ENCODE measurements at places on chromosomes 2 and 18.

DNA sequence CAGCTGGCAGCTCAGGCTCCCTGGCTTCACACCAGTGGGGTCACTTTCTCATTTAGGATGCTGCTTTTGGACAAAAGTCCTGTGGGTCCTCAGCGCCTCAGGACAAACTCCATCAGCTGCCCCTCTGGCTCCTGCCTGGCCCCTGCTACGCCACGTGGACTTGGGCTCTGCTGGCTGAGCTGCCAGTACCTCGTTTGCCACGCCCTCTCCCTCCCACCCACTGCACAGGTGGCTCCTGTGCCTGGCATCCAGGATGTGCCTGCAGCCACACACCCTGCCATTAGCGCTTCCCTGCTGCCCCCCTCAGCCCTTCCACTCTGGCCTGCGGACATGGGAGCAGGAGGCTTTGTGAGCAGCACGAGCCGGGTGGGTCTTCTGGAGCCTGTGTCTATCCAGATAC is 118.9 kb downstream of the ZNF236 start:
- no peak for DNase-seq

- no peak for DNase-seq
These were observed 533.0 kb downstream of the TMX3 start for GRCh38 chr18:68181956-68182355.

GRCh38 chr2:128597121-128597762 is 278.6 kb upstream of the HS6ST1 start:
- no peak for DNase-seq

DNA sequence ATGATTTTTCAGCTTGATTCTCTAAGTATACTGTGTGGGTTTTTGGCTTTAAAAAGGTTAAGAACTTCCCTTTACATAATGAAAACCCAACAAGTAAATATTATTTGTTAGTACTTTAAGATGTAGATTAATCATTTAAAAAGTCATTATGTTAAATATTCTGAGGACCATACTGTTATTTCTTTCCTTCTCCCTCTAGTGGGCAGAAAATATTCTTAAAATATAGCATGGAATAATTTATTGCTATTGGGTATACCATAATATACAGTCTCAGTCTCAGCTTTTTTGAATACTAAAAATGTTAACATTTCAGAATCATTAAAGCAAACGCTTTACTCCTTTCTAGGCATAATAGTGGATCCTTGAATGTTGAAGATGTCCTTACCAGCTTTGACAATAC is 28.1 kb downstream of the CAMKMT start:
- DNase-seq, result no peak

GRCh38 chr2:207248702-207249377 is 83.1 kb upstream of the KLF7 start:
- no peak for DNase-seq

DNA sequence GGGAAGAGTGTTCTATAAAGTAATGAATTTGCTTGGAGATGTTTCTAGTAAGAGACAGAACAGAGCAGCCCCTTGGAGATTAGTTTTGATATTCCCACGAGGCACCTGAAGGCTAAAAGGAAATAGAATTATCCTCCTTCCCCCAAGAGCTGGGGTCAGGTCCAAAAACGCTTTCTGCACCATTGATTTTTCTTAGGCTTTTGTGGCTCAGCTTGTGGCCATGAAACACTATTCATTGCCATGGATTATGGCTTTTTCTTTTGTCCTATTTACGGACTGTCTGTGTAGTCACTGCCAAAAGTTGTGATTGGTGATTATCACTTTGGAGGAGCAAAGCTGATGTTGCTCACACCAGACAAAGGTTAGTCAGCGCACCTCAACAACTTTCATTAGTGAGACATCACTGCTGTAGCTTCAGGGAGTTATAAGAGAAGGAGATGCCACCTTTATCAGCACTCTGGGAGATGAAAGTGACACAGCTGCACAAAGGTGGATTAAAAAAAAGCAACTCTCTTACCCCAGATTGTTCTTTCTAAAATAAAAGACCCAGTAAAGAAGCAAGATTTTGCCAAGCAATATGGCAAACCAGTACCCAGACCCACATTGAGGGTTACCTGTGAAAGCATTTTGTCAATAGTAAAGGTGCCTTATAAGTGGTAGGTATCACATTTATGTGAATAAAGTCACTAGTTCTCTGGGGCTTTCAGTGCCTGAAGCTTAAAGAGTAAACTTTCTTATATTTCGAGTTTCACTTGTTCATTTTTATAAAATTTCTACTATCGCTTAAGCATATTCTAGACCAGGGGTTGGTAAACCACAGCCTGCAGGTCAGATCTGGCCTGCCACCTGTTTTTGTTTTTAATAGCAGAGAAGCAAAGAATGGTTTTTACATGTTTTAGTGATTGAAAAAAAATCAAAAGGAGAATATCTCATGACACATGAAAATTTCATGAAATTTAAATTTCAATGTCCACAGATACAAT is 10.6 kb downstream of the CXCR4 start:
- no peak for DNase-seq

- DNase-seq, result no peak
These were observed 277.7 kb upstream of the ERBB4 start for GRCh38 chr2:212816267-212816666.

DNA sequence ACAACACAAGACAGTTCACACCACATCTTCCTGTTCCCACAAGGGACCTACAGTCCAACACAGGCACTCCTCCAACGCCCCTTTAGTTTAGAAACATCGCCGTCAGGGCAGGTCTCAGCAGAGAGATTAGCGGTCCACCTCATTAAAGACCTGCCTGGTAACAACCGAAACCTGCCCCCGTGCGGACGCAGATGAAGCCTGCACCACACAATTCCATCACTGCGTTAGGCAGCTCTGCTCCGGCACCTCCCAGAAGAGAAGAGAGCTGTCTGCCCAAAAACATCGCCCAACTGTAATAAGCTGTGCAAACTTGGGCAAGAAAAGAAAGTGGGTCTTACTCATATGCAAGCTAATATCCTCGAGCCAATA is 32.7 kb downstream of the ZNF516 start:
- DNase-seq, result no peak

DNA sequence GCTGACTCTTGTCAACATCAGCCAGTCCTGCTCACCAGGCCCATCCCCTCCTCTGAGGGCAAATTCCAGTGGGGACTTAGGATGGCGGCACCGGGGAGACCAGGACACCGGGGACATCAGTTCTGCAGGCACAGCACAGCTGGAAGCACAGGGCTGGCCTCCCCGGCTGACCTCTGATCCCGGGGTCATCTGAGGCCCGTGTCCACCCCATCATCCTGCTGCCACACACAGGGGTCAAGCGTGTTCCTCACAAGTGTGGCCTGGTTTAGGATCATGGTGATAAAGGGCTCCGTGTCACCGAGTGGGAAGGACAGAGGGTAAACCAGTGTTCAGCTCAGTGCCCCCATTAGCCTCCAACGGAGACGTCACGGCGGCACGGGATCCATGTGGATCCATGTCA is 58.1 kb upstream of the CTDP1 start:
- DNase-seq, result no peak

DNA sequence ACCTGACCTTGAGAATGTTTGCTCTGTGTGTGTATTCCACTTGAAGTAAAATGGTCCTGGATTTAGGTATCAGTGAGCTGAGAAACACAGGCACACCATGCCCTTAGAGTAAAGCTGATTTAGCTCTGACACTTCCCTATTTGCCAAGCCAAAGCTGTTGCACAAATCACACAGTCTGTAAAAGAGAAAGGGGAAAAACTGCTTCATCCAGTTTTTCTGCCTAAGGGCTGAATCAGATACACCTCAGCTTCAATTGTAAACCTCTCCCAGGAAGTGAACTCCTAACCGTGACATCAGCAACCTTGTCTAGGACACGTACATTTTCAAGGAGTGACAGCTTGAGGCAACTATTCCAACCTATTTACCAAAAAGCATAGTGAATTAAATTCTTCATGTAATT is 150.4 kb downstream of the NR4A2 start:
- DNase-seq, result no peak

DNA sequence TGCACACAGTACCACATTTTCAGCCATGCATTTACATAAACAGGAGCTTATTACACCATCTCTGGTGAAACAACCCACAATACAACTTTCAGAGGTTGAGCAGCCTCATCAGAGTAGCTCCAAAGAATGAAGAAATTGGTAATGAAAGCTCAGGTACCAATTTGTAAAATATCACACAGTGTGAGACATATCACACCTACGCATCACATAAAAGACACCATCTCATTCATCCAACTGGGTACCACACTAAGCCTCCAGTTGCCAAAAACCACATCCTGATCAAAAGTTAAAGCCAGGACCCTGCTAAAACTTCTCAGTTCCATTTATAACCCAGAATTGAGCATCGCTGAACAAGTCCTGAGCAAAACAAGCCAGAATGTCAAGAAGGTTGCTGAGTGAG is 4.6 kb downstream of the TMEM163 start:
- no peak for DNase-seq

GRCh38 chr2:127216095-127216494 is 4.0 kb downstream of the CYP27C1 start:
- no peak for DNase-seq

GRCh38 chr2:45691171-45691999 is 39.9 kb downstream of the PRKCE start:
- DNase-seq, result no peak

DNA sequence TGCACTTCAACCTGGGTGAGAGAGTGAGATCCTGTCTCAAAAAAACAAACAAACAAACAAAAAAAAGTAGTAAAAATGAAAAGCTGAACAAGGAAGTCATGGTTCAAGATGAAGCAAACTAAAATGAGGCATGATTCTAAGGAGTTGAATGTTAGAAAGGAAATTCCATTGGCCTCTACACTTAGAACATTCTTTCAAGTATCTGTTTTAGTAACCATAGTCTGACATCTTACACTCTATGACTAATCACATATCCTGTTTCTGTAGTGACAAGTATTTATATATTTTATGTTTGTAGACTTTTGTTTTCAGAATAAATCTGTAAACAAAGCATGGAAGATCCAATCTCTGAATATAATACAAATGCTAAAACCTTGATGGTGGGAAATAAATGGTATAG is 164.1 kb downstream of the KIAA1328 start:
- DNase-seq, result no peak

- no peak for DNase-seq
These were observed 103.5 kb downstream of the ADD2 start for GRCh38 chr2:70664525-70664924.

DNA sequence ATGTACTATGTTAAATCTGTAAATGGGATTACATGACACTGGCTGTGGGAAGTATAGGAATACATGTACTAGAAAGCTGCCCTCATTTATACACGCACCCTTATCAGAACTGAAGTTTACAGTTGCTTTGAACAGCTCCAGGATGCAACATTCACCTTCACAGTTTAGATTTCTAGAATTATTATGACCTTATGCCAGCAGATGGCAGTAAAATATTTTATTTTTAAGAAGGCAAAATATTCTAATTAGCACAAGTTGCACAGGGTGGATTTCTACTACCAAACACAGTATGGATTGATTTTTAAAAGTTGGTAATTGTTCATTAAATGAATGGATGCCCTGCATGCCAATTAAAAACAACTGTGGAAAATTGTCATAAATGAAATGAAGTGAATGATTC is 670.4 kb downstream of the KCNJ3 start:
- no peak for DNase-seq

GRCh38 chr2:77469106-77469505 is 53.1 kb downstream of the LRRTM4 start:
- DNase-seq, result no peak

GRCh38 chr18:59718108-59718463 is 20.9 kb upstream of the CCBE1 start:
- DNase-seq, result no peak

GRCh38 chr18:48940854-48941611 is 9.7 kb downstream of the SMAD7 start:
- peak; percentile 71 for DNase-seq

DNA sequence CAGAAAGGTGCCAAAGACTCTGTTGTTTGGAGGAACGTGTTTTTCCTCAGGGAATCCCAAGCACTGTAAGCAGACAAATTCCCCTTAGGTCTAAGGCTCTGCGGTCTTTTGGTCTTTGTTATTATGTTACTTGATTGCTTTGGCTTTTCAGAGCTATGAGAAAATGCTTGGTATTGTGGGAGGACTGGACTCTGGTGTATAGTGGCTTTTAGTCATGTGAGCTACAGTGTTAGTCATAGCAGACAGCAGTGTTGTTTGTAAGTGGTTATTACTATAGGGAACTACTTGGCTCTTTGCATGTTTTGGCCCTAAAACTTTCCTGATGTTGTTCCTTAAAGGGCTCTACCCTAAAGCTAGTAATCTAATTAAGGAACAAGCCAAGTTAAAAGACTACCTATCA is 956.2 kb upstream of the LRATD1 start:
- DNase-seq, result no peak

DNA sequence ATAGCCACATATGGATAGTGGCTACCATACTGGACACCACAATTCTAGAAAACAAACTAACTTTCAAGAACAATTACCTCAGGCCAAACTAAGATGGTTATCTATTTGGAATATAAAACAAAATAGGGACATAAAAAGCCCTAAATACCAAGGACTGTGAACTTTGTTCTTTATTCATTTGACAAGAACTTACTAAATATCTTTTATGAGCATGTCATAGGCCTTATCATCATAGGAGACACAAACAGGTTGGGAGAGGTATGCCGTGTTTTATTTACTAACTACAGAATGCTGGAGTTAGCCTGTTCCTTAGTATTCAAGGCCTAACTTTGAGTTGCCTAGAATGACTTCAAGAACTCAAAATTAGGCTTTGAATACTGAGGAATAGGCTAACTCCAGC is 32.1 kb downstream of the CCDC93 start:
- DNase-seq, result no peak

GRCh38 chr2:1769703-1770422 is 25.5 kb upstream of the PXDN start:
- peak; percentile 39 for DNase-seq

DNA sequence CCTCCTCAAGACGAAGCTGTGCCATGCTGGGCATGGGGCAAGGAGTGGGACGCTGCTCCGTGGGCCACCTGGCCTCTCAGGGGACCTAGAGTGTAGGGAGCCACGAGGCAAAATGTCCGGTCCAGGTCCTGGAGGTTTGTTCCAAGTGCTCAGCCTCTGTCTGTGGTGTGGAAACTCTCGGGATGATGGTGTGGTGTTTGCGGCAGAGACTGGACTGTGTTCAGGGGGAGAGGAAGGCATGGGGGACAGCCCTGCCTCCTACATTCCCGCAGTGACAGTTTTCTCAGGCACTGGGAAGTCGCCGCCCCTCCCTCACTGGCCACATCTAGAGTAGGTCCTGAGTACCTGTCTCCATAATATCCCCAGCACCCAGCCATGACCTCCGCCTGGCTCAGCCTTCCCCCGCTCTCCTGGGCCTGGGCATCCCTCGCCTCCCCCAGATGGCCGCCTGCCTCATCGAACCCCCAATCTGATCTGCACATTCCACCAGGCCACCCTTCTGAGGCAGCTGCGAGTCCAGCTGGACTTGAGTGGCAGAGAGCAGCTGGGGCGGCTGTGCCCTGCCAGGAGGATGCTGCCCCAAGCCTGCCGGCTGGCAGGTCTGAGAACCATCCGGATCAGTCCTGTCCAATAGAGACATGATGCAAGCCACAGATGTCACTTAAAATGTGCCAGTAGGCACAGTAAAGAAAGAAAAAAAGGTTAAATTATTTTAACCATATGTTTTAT is 6.2 kb downstream of the KCNIP3 start:
- DNase-seq, result no peak

Measured in stimulated activated CD8-positive, alpha-beta memory T cell treated with anti-CD3 and anti-CD28 coated beads, Interleukin-4, amount 100 ng/mL, for 24 hours (primary cell).